ENCODE measurements at places on chromosomes 6 and 20.

DNA sequence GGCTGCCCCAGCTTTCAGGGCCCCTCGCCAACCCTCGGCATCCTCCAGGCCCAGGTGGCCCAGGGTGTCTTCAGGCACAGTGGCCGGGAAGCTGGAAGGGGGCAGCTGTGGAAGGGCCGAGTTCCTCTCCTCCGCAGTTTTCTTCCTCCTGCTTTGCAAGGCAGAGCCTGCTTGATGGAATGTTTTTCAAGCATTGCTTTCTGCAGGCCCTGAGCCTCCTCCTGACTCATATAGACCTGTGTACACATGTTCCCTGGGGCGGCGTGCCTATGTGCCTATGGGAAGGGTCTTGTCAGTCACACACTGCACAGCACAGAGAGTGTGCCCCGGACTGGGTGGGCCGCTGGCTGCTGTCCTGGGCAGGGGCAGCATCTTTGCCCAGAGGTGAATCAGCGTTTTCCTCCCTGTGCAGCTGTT lies 107.5 kb downstream of the ERMARD start:
- DNase-seq = no peak

DNA sequence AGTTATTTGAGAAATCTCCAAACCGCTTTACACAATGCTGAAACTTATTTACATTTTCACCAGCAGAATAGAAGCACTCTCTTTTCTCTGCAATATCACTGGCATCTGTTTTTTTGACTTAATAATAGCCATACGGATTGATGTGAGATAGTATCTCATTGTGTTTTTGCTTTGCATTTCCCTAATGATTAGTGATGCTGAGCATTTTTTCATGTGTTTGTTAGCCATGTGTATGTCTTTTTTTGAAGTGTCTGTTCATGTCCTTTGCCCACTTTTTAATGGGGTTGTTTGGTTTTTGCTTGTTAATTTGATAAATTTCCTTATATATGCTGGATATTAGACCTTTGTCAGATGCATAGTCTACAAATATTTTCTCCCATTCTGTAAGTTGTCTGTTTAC lies 73.6 kb downstream of the FBXO5 start:
- DNase-seq = no peak

GRCh38 chr6:112253498-112253840 lies 898 bp downstream of the LAMA4 start:
- no peak for DNase-seq

- DNase-seq = no peak
These were observed 31.9 kb upstream of the FABP7 start for GRCh38 chr6:122747573-122747972.

GRCh38 chr6:104218116-104218515 lies 641.6 kb downstream of the HACE1 start:
- DNase-seq = no peak

DNA sequence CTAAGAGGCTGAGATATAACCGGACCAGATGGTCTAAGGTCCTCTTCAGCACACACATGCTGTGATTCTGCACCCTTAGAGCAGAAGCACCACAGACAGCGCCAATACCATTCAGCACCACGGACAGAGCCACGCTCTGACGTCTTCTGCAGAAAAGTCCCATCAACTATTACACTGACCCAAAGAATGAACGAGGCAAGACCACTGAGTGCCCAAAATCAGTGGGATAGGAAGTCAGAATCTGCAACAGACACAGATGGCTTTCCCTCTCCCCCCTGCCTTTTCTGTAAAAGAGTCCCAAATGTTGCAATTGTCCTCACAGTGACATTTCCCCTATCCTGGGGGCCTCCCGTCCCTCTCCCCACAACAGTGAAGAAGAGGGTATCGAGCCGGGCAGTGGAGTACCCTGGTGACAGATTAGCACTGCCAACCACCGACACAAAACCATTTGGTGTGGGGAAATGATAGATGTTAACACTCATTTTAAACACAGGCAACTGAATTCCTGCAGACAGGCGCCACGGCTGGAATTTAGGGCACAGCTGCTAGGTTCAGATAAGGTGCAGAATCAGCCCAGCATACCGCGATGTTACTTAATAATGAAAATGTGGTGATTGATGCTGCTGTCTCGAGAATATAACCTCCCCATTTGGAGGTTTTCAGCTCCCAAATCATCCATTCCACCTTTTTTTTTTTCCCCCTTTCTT lies 66.6 kb upstream of the CTNNBL1 start:
- DNase-seq = no peak

GRCh38 chr20:58716476-58717277 lies 24.1 kb downstream of the NPEPL1 start:
- no peak for DNase-seq

DNA sequence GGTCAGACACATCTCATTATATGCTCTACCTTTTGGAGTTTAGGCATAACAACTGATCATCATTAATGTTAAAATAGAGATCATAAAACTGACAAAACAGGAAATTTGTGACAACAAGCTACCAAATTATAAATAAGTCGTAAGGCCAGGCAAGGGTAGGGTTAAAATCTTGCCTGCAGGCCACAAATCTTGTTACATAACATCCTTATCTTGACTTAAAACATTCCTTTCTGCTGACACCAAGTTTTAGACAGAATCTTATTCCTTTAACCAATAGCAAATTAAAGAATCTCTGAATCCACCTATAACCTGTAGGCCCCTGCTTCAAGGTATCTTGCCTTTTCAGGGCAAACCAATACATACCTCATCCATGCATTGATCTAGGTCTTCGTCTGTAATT lies 32.5 kb upstream of the NKAIN2 start:
- DNase-seq = no peak

- no peak for DNase-seq
These were observed 48.9 kb upstream of the TBC1D7 start for GRCh38 chr6:13377054-13377758.

DNA sequence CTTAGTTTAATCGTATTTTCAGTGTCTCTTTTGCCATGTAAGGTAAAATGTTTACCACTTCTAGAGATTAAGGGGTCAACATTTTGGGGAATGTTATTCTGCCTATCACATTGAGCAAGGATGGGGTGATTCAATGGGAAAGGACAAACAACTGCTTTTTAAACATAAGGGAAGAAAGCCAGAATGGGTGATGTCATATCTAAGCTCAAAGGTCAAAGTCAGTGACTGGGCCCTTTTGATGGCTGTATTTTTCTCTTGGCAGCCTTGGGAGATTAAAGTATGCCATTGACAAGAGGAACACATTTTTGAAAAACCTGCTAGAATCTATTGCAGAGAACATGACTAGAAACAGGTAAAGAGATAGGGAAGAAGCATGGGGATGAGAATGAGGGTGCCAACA lies 477.3 kb upstream of the IRAK1BP1 start:
- DNase-seq = no peak

- no peak for DNase-seq
These were observed 170.7 kb downstream of the ERMARD start for GRCh38 chr6:169921853-169922824.

DNA sequence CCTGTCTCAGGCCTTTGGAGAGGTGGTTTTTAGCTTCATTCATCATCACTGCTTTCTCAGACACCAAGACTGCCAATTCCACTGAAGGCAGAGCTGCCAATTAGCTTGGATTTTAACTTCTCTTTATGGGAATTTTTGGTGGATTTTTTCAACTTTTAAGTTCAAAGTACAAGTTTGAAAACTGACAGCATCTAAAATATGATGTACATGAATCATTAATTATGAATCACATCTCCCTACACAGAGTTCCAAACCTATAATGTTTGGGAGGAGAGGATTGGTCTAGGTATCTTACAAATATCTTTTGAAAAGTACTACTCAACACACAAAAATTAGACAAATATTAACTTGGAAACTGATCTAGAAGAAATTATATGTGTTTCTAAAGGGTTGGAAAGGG lies 25.5 kb downstream of the CNKSR3 start:
- DNase-seq = no peak

DNA sequence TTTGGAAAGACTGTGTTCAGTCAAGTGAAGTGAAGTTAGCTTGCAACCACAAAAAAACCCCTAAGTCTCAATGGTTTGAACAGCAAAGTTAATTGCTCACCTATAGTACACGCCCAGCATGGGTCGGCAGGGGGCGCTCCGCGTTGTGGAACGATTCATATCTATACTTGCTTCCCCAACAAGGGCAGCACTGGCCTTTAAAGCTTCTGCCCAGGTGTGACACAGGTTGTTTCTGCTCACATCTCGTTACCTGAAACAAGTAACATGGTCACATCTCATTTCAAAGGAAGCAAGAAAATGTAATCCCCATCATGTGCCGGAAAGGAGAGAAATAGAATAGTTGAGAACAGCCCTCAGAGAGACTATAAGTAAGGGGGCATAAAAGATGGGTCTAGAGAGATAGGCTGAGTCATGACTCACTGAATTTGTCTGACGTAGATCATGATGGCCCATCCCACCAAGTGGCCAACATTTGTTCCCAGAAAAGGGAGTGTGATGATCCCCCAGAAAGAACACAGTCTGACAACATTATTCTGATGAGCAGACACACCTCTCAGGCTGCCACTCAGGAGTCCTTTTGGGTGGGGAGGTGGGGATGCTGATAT lies 29.0 kb downstream of the HNF4A start:
- peak; percentile 61 for DNase-seq

GRCh38 chr6:111834356-111834755 lies 38.9 kb downstream of the FYN start:
- DNase-seq = no peak

- no peak for DNase-seq
These were observed 3.9 kb downstream of the RAB22A start for GRCh38 chr20:58313396-58313795.

DNA sequence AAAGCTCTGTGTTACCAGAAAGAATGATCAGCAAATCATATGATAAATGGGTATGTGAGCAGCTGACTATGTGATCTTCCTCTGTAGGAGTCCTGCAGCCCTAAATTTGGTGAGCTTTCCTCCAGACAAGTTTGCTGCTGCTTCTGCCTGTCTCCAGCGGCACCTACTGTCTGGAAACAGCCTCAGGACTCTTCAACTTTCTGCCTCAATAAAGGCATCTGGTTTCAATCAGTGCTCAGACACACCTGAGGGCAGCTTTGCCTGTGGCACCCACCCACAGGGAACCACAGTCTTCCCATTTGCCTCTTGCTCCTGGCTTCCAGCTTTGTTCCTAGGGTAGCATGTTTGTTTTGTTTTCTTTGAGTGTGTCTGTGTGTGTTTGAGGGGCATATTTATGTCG lies 727.9 kb upstream of the MAN1A1 start:
- DNase-seq = no peak

- no peak for DNase-seq
These were observed 2.5 kb downstream of the RNF182 start for GRCh38 chr6:13927203-13927602.

DNA sequence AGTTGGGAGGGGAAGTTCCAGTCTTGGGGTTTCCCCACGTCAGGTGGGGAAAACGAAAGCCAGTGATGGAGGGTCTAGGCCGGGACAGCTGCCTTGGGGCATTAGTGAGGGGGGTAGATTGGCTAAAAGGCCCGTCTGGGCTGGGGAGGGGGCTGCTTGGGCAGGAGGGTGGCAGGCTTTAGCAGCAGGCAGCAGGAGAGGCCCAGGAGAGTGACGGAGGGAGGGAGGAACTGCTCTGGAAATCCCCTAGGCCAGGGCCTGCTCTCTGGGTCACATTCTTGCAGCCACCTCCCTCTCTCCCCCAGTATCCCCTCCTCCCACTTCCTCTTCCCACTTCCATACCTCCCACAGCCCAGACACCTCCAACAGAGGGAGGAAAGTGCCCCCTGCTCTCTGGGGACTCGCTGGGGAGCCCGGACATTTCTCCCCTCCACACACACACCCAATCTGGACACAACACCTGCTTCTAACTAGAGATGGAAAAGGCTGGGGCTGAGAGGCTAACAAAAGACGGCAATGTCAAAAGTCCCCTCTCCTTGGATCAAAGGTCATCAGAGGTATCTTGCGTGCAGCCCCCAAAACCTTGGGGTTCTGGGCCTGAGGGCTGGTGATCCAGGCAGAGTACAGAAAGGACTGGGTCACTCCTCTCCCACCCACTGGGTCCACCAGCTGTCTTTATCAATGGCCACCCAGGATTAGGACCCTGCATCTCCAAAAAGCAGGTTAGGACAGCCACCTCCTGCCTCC lies 1.8 kb downstream of the NFKBIE start:
- no peak for DNase-seq

DNA sequence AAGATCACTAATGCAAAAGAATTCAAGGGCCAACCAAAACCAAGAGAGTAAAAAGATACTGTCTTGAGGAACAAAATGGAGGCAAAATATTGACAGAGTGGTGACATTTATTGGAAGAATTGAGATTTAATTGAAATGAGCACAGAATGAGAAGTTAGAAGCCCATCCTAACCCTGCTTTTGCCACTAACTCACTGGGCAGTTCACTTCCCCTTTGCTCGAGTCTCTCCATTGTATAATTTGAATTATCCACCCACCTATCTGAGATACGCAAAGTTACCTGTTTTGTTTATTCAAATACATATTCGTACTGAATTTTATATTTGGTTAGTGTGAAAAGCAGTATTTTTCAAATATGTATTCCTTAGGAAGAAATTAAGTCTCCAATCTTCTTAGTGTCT lies 204.5 kb upstream of the PRDM1 start:
- DNase-seq = no peak

- DNase-seq = no peak
These were observed 10.8 kb upstream of the BTN3A2 start for GRCh38 chr6:26354162-26354561.

- DNase-seq = no peak
These were observed 3.9 kb downstream of the SLC22A2 start for GRCh38 chr6:160254467-160255312.

GRCh38 chr6:34865107-34865506 lies 22.7 kb downstream of the TAF11 start:
- DNase-seq = no peak

- no peak for DNase-seq
These were observed 686 bp downstream of the COL12A1 start for GRCh38 chr6:75204959-75205775.

DNA sequence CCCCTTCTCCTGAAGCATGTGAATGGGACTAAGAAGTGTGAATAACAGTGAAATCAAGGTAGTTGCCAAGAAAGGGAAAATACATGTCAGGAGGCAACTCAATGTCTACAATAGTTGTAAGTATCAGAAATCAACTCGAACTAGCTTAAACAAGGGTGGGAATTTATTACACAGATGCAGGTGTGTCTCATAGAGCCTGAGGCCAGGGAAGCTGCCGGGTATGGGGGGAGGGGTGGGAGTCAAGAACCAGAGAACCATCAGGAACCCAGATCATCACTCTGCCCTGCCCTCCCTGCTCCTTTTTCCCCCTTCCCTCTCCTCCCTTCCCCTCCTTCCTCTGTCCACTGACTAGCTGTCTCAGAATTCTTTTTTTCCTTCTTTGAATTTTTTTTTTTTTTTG lies 34.9 kb upstream of the BMP6 start:
- no peak for DNase-seq
